ENCODE measurements at places on chromosomes 6 and 20.
A peak's percentile ranks its signal among the peaks of the same experiment; 100 is the strongest.

DNA sequence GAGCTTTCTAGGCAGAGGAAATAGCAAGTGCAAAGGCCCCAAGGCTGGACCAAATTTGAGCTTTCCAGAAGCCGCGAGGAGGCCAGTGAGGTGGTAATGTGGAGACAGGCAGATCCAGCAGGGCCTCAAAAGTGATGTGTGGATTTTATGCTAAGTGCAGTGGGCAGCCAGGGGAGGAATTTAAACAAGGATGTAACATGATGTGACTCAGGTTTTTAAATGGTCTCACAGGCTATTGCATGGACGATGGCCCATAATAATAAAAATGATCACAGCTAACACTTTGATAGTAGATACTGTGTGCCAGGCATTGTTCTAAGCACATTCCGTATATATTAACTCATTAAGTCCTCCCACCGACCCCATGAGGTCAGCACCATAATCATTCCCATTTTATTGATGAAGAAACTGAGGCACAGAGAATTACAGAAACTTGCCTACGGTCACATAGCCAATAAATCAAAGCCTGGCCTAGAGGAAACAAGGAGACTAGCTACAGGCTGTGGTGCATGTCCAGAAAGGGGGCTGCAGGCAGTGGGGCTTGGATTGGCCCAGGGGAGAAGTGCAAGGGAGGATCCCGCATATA, 18.0 kb upstream of the PREX1 start:
- no peak for DNase-seq

- no peak for DNase-seq
Observed at GRCh38 chr6:136754820-136755219, 37.5 kb downstream of the MAP3K5 start.

GRCh38 chr20:48336597-48336996, 491.2 kb downstream of the PREX1 start:
- DNase-seq: no peak

GRCh38 chr6:4384656-4385055, 249.3 kb upstream of the ECI2 start:
- DNase-seq: no peak

DNA sequence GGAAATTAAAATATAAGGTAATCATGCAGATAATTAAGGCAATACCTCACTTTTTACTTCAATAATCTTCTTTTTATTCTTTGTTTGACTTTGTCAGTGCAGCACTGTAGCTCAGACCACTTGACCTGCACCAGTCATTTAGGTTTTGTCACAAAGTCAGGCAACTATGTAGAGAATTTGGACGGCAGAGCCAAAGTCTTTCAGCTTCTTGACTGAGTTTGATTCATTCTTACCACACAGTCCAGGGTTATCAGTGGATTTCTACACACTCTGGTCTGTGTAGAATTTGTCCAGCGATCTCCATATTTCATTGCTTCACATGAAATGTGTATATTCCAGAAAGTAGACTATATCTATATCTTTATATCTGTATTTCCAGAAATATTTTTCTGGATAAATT, 107.3 kb downstream of the TFAP2B start:
- DNase-seq: no peak

DNA sequence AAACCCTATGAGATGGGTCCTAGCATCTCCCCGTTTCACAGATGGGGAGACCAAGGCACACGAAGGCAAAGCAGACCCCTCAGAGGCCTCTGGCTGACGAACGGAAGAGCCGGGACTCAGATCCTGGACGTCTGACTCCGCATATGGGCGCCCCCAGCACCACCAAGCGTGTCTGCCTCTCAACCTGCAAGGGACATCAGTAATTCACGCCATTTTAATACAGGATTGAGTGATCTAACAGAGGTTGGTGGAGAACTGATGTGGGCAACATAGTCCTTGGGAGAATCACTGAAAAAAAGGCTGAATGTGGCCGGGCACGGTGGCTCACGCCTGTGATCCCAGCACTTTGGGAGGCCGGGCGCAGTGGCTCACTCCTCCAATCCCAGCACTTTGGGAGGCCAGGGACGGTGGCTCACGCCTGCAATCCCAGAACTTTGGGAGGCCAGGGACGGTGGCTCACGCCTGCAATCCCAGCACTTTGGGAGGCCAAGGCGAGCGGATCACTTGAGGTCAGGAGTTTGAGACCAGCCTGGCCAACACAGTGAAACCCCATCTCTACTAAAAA, 206.6 kb downstream of the DLL1 start:
- DNase-seq: peak; percentile 16

DNA sequence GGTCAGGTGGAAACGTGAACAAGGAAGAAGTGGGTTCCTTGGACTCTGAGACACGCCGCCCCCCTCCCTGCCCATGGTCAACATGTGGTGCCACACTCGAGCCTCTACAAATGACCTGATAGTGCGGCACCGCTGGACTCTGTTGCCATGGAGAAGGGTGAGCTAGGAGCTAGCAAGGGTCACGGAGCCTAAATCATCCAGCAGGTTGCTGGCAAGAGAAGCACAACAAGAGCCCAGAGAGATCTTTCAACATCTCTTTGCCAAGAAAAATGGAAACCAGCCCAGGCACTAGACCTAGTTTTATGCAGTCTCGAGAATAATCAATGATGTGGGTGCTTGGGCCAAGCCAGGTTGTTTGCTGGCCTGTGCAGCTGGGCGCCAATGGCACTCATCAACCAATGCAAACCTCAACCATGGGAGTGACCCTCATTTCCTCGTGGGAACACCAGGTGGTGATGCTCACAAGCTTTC, 69.5 kb downstream of the NOL4L start:
- no peak for DNase-seq

- DNase-seq: no peak
Observed at GRCh38 chr6:159095616-159096015, 50.8 kb upstream of the TAGAP start.

- no peak for DNase-seq
Observed at GRCh38 chr6:169085466-169085865, 168.2 kb downstream of the THBS2 start.

DNA sequence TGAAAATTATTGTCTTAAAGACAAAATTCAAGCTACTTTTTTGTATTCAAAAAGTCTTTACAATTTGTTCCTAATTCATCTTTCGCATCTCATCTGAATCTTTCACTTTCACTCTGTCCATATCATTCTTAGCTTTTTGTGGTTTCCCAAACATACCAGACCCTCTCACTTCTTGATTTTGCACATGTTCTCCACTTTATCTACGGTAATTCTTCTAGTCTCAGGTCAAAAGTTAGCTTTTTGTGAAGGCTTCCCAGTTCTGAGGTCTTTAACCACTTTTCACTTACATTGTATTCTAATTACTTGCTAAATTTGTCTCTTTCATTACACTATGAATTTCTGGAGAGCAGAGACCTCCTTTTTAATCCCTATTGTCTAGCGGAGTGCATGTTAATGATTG, 34.6 kb upstream of the EPHA7 start:
- no peak for DNase-seq

DNA sequence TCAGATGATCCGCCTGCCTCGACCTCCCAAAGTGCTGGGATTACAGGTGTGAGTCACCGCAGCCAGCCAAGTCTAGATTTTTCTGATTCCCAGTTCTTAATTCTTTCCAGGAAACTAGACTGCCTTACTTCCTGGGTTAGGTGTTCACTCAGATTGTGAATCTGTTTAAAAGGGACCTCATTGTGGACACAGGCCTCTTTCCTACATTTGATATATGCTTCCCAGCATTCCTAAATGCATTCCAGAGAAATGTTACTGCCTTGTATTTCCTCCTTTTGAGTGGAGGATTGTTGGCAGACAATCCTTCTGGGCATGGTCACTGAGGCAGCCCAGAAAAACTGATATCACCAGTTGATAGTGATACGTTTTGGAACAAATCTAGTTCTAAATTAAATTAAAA, 15.7 kb downstream of the TMEM181 start:
- DNase-seq: no peak

DNA sequence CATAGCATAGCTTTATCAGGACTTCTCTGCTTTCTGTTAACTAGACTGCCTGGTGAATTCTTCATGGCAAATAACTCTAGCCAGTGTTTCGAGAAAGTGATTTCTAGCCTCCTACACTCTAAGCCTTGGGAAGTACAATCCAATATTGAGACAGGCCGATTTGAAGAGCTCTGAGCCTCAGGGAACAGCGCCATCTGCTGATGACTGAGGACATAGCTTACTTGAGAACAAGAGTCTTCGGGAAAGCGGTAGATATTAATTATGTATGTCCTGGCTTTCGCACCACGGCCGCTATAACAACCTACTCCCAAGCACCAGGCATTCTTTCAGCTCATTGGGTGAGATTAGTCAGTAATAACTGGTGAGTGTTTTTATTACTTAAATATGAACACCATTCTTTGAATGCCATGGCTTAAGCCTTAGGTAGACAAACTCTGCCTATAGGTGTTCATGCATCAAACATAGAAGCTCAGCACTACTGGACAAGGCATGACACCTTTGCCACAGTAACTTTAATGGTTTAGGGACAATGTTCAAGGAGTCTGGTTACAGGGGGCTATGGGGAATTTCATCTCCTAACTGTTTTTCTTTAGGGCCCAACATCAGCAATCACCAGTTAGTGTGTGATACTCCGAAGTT, 518.6 kb downstream of the BMP2 start:
- DNase-seq: peak; percentile 85

All from right atrium auricular region (tissue), 2 donors.